ENCODE measurements at places on chromosomes 3 and 15.

GRCh38 chr3:17581421-17582080, 160.9 kb downstream of the TBC1D5 start:
- no peak for DNase-seq

- DNase-seq, result no peak
These were observed 358.7 kb downstream of the SQOR start for GRCh38 chr15:45993508-45993907.

GRCh38 chr3:151171145-151171757, 31.8 kb downstream of the GPR171 start:
- peak; percentile 28 for DNase-seq

- DNase-seq, result no peak
These were observed 2.0 kb downstream of the EPHB3 start for GRCh38 chr3:184563561-184563925.

DNA sequence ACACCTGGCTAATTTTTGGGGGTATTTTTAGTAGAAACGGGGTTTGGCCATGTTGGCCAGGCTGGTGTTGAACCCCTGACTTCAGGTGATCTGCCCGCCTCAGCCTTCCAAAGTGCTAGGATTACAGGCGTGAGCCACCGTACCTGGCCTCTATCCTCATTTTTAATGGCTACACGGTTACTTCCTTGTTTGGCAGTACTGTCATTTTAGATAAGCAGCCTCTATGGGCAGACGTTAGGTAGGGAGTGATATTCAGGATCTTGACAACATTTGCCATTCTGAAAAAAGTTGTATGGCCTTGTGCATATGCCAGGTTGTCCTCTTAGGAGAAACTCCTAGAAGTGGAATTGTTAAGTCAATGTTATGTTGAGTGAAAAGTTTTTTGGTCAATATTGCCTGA, 141.7 kb downstream of the ITPR1 start:
- DNase-seq, result no peak

DNA sequence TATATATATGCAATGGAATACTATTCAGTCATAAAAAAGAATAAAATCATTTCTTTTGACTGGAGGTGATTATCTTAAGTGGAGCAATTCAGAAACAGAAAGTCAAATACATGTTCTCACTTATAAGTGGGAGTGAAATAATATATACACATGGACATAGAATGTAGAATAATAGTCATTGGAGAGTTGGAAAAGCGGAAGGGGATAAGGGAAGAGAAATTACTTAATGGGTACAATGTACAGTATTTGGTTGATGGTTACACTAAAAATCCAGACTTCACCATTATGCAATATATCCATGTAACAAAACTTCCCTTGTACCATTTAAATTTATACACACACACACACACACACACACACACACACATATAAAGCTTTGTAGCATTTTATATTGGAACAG, 84.3 kb downstream of the RAP2B start:
- no peak for DNase-seq

GRCh38 chr3:187623285-187623814, 46.8 kb downstream of the SST start:
- no peak for DNase-seq

GRCh38 chr3:149554826-149555225, 80.3 kb downstream of the TM4SF4 start:
- no peak for DNase-seq

DNA sequence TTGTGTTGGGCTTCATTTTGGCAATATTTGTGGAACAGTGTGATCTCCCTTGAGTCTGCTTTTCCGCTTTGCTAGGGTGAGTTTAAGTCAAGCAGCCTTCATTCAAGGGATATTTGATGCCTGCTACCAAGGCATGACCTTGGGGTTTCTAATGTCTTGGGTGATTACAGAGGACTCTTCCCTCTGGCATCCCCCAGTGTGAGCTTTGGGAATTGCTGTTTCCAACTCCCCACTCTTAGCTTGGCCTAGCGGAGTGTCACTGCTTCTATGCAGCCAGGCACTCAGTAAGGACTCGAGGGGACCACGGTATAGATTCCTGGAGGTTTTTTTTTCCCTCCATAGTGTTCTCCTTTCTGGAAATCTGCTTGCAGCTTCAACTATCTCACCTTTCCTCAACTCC, 21.1 kb downstream of the GCNT3 start:
- no peak for DNase-seq

GRCh38 chr3:142148792-142149672, at the start of gene TFDP2:
TSS of gene TFDP2 (minus strand) at chr3:142149544. CDS start at chr3:142101749, 47,795 bp downstream.
- peak; percentile 71 for DNase-seq

DNA sequence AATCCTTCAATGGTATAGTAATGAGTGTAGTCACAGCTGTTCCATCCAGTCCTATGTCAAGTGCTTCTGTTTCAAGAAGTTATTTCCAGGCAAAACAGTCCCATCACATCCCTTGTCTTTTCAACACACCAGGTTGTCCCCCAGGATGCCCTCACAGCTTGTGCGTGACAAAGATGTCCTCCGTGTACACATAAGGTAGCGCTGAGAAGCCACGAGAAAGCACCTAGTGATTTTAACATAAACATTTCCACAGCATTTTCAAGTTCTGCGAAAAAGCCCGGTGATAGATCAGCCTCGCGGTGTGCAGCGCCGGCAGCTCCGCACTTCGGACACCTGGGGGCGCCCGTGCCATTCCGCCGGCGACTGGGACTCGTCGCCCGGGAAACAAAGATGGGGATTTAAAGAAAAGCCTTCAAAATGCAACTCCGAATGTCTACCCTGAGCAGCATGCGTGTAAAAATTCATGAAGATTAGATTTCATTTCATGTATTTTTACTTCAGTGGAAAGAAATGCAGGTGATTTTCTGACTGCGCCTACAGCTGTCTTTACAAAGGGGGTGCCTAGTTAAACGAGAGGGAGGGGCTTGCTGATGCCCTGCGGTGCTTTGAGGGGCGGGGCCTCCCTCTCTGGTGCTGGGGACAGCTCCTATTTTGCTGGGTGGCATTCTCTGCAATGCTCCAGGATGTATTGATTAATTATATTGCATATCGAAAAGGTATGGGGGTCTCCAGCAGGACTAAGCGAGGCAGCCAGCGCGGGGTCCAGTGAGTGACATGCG, 49.9 kb downstream of the KY start:
- peak; percentile 43 for DNase-seq

GRCh38 chr3:62604298-62604697, 230.9 kb upstream of the FEZF2 start:
- no peak for DNase-seq

- DNase-seq, result no peak
These were observed 62.2 kb upstream of the PAQR5 start for GRCh38 chr15:69236505-69236904.

DNA sequence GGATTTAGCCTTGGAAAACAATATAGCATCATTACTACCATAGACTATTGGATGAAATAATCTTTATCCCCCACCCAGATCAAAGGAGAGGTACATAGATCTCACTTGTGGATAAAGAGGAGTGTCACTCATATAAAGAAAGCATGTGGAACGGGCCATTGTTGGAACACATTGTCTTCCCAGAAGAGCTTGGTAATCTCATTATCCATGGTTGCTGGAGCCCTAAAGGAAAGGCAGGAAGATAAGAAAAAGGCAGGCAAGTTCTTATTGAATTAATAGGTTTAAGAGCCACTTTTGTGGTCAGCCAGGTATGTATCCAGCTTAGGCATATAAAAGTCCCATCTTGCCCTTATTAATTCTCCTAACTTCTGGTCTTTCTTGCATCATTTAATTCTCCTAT, 659.1 kb downstream of the GRM7 start:
- no peak for DNase-seq

DNA sequence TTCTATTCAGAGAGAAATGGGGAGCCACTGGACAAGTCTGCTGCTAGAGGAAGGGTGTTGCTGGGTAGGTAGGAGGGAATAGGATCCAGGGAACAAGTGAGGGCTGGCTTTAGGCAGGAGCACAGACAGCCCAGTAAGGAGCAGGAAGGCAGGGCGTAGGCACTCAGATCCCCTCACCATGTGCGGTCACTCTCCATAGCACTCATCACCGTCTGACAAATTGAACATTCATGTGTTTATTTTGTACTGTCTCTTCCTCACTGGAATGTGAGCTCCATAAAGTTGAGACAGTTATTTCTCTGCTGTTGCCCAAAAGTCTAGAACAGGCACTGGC, 24.2 kb upstream of the LRRC34 start:
- DNase-seq, result no peak

GRCh38 chr15:77836906-77837648, 204.4 kb upstream of the LINGO1 start:
- DNase-seq, result no peak

DNA sequence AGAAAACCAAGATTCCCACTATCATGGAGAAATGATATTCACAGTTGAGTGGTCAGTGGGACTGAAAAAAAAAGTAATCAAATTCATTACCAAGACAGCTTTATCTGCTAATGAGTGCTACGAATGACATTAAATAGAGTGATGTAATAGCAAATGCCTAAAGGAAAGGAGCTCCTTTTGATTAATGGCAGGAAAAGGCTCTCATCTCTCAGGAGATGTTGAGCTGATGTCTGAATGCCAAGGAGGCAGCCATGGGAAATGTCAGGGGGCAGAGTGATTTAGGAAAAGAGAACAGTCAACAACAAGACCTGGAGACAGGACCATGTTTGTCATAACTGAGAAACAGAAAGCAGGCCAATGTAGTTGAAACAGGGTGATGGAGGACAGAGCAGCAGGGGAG, 96.7 kb upstream of the SNTN start:
- no peak for DNase-seq

Data from stimulated activated CD8-positive, alpha-beta memory T cell treated with anti-CD3 and anti-CD28 coated beads, Interleukin-15, amount 100 ng/mL, for 48 hours (primary cell).